ENCODE measurements at places on chromosomes 11 and 22. TPM values are rescaled to one million over a fixed set of nuclear protein-coding genes. Genes with fewer than 3 reads are reported as not detected.

The PRAME gene
- total RNA-seq: 2.7 TPM

The SPI1 gene
- 2.1 TPM for total RNA-seq

The ACRV1 gene
- total RNA-seq: not detected

- H3K36me3 ChIP-seq: peaks cover 6% of the 10 kb centered on the region
- no peaks in the 10 kb centered on the region for H3K27me3 ChIP-seq
- H3K27ac ChIP-seq: no peak overlapping the region
- no peak for DNase-seq
- H3K4me1 ChIP-seq: no peaks in the 10 kb centered on the region
- no peak overlapping the region for H3K4me3 ChIP-seq
Measured at GRCh38 chr11:7599209-7599608, 74.1 kb downstream of the CYB5R2 start.

The OR6T1 gene
- total RNA-seq: not detected

DNA sequence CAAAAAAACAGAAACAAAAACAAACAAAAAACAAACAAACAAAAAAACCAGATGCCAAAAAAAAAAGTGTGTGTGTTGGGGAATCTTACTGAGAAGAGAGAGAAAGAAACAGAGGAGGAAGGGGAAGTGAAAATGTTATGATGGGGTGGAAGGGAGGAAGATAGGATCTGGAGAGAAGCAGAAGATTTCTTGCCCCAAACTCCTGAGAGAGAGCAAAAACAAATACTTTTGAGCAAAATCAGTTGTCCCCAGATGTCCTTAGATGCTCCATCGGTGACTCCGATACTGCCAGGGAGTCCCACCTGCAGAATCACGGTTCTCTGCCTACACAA lies 19.9 kb upstream of the GRAMD1B start:
- H3K27me3 ChIP-seq: no peaks in the 10 kb centered on the region
- H3K36me3 ChIP-seq: no peaks in the 10 kb centered on the region
- H3K4me3 ChIP-seq: no peak overlapping the region
- peaks cover 2% of the 10 kb centered on the region for H3K4me1 ChIP-seq
- H3K27ac ChIP-seq: no peak overlapping the region

The NCF4 gene
- total RNA-seq: 23.6 TPM

DNA sequence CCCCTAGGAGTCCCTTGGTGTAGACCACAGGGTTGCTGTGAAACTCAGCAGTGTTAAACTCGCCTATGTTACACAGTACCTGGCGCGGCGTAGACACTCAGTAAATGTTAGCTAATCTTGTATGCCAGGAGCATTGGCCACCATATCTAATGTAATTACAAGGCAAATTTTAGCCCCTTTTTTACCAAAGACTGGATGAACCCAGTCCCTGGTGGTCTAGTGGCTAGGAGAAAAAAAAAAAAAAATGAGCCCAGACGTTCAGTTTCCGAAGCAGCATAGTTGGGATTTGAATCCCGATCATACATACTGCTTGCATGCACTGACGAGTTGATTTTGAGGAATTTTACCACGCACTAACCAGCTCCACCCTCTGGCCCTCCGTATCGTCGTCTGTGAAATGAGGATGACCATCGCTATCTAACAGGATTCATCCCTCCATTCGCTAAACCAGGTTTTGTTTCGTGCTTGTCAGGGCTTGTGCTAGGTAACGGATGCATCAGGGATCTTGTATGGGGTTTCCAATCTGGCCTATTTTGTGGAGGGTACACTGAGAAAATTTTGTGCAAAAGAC lies 688 bp downstream of the PTS start:
- H3K4me1 ChIP-seq: peaks cover 17% of the 10 kb centered on the region
- peak overlapping the region; percentile 99 for H3K27ac ChIP-seq
- peak overlapping the region; percentile 95 for H3K4me3 ChIP-seq

The KCNJ11 gene
- 0.50 TPM for total RNA-seq

DNA sequence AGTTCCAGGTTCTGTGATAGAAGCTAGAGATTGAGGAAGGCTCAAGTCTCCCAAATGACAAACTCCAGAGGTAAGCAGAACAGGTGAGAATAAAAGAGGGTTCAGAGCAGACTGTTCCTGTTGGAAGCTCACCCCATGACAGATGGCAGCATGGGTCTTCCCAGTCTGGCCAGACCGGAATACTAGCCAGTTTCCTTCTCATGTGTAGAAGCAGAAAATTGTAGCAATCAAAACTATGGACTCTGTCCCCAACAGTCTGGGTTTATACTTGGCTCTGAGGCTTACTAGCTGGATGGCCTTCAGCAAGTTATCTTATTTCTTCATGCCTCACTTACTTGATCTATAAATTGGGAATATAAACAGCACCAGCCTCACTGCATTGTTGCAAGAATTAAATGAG lies 494.8 kb downstream of the MN1 start:
- no peaks in the 10 kb centered on the region for H3K4me1 ChIP-seq
- H3K27me3 ChIP-seq: peaks cover 11% of the 10 kb centered on the region
- H3K36me3 ChIP-seq: no peaks in the 10 kb centered on the region
- H3K27ac ChIP-seq: no peak overlapping the region

The USP2 gene
- total RNA-seq: 0.13 TPM

DNA sequence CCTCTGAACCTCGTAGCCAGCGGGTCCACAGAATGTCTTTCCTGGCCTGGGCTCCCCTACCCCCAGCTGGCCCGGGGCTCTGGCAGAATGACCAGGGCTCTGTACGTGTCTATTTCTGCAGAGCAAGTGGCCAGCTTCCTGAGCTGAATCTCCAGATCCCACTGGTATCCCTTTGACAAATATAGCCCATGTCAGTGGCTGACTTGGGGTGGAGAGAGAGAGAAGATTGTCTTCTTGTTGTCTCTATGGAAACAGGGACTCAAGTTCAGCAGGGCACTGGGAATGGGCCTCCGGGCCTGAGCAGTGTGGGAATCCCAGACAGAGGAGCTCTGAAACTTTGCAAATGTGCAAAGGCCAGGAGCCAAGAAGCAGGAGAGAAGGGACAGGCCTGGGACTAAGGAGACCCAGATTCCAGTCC lies 33.9 kb downstream of the ANO1 start:
- no peak overlapping the region for H3K4me3 ChIP-seq
- DNase-seq: no peak
- H3K36me3 ChIP-seq: no peaks in the 10 kb centered on the region
- peaks cover 24% of the 10 kb centered on the region for H3K27me3 ChIP-seq

The LAYN gene
- 1.1 TPM for total RNA-seq

The CTSW gene
- total RNA-seq: 71.3 TPM

The KRTAP5-10 gene
- total RNA-seq: not detected

The CLMP gene
- 0.43 TPM for total RNA-seq

GRCh38 chr11:35419184-35419829 lies at the start of gene SLC1A2:
TSS of gene SLC1A2 (minus strand) at chr11:35419558. CDS start at chr11:35418966, 592 bp downstream.
- H3K27ac ChIP-seq: no peak within 1 kb of the TSS
- H3K4me3 ChIP-seq: peak within 1 kb of the TSS; percentile 35
- no peak for DNase-seq
- H3K36me3 ChIP-seq: no peaks in the 10 kb centered on the region

GRCh38 chr11:2778630-2779498 lies 79.1 kb upstream of the KCNQ1OT1 start:
- DNase-seq: no peak
- no peaks in the 10 kb centered on the region for H3K36me3 ChIP-seq
- H3K4me3 ChIP-seq: no peak overlapping the region

DNA sequence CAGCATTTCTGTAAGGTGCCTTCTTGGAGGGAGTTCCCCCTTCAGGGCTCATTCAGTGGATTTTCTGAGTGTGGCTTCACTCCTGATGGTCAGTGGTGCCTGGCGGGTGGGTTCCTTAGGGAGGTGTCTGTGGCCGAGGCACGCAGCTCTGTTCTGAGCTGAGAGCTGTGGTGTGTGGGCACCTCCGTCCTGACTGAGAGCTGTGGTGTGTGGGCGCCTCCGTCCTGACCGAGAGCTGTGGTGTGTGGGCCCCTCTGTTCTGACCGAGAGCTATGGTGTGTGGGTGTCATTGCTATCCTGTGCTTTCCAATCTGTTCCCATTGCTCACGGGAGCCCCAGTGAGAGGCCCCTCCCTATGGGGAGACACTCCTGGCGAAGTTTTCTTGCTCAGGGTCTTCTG lies 39.8 kb downstream of the MUC6 start:
- H3K36me3 ChIP-seq: peaks cover 16% of the 10 kb centered on the region
- peaks cover 6% of the 10 kb centered on the region for H3K4me1 ChIP-seq
- no peak overlapping the region for H3K4me3 ChIP-seq
- no peaks in the 10 kb centered on the region for H3K27me3 ChIP-seq

GRCh38 chr22:40027191-40028097 lies 32.7 kb downstream of the FAM83F start:
- DNase-seq: no peak
- H3K4me1 ChIP-seq: peaks cover 4% of the 10 kb centered on the region
- H3K27ac ChIP-seq: no peak overlapping the region
- H3K36me3 ChIP-seq: no peaks in the 10 kb centered on the region
- no peak overlapping the region for H3K4me3 ChIP-seq
- H3K27me3 ChIP-seq: no peaks in the 10 kb centered on the region

The OR10A2 gene
- total RNA-seq: not detected

DNA sequence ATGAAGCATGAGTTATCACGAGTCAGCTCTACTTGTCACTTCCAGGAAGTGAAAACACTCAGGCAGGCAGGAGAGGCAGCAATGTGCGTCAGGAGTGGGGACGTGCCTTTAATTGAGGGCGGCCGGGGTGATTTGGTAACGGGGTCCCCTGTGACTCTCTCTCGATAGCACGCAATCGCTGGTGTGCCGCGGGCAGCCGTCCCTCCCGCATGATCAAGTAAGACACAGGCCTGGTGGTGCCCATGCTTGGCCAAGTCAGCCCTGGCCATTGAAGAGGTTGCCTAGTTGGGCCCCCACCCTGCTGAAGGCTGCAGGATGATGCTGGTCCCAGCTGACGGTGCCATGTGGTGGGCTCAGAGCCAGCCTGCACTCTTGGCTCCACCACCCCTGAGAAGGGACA lies 29.7 kb downstream of the CACNG2 start:
- no peak overlapping the region for H3K27ac ChIP-seq
- H3K4me1 ChIP-seq: no peaks in the 10 kb centered on the region
- peaks cover 2% of the 10 kb centered on the region for H3K27me3 ChIP-seq
- no peak overlapping the region for H3K4me3 ChIP-seq
- DNase-seq: no peak

- no peak for DNase-seq
- peaks cover 11% of the 10 kb centered on the region for H3K4me1 ChIP-seq
- no peaks in the 10 kb centered on the region for H3K27me3 ChIP-seq
- H3K4me3 ChIP-seq: no peak overlapping the region
- H3K27ac ChIP-seq: no peak overlapping the region
Measured at GRCh38 chr11:118660681-118661424, 18.6 kb downstream of the TREH start.

- no peaks in the 10 kb centered on the region for H3K27me3 ChIP-seq
- H3K27ac ChIP-seq: no peak overlapping the region
- H3K36me3 ChIP-seq: no peaks in the 10 kb centered on the region
Measured at GRCh38 chr22:25334162-25334490, 114.7 kb downstream of the CRYBB2 start.

- DNase-seq: no peak
- H3K36me3 ChIP-seq: no peaks in the 10 kb centered on the region
- no peak overlapping the region for H3K4me3 ChIP-seq
- no peaks in the 10 kb centered on the region for H3K4me1 ChIP-seq
Measured at GRCh38 chr11:73270016-73270854, 1.9 kb upstream of the P2RY6 start.

GRCh38 chr11:127926721-127927120 lies 660.6 kb downstream of the ETS1 start:
- H3K4me3 ChIP-seq: no peak overlapping the region
- H3K27me3 ChIP-seq: peaks cover 9% of the 10 kb centered on the region
- H3K36me3 ChIP-seq: no peaks in the 10 kb centered on the region
- H3K4me1 ChIP-seq: no peaks in the 10 kb centered on the region
- no peak for DNase-seq

DNA sequence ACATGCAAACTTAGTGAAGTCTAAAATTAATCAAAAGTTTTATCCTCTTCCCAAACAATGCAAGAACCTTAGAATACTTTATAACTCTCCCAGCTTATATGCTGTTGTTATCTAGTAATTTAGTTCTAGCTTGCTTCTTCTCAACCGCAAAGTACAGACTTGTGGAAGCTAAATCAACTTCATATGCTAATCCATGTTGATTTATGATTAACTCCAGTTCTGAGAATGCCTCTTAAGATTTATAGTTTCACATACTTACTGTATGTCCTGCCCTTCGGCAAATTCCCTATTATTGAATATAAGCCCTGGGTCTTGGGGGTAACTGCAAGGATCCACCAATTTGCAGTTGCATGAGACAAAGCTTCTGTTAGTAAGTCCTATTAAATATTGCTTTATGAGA lies 17.6 kb upstream of the SLC35F2 start:
- no peaks in the 10 kb centered on the region for H3K27me3 ChIP-seq
- H3K4me1 ChIP-seq: no peaks in the 10 kb centered on the region
- no peak overlapping the region for H3K4me3 ChIP-seq
- DNase-seq: no peak

GRCh38 chr11:13207270-13207664 lies 70.3 kb upstream of the BMAL1 start:
- no peak for DNase-seq
- peaks cover 11% of the 10 kb centered on the region for H3K4me1 ChIP-seq
- H3K36me3 ChIP-seq: no peaks in the 10 kb centered on the region
- peak overlapping the region; percentile 43 for H3K4me3 ChIP-seq
- H3K27ac ChIP-seq: peak overlapping the region; percentile 13
- H3K27me3 ChIP-seq: no peaks in the 10 kb centered on the region

The OR51B2 gene
- not detected for total RNA-seq

Measured in T-cell (primary cell).